Astrocyte of the cerebellum (primary cell): ENCODE measurements at places on chromosomes 1 and 21.

DNA sequence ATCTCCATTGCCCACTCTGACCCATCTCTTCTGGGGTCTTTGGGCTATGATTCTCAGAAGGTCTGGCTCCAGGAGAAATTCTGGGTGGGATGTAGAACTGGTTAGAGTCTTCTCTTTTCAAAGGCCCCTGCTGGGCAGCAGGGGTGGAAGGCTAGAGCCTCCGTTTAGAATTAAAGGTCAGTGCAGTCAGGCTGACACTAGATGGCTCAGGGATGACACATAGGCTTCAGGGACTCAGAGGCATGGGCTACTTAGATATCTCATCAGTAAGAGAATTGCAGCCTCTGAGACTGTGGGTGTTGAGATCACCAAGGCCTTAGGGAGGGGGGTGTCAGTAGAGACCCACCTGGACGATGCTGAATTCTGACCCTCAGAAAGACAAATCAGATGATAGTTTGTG is 12.6 kb upstream of the PPM1J start:
- no peak for DNase-seq

DNA sequence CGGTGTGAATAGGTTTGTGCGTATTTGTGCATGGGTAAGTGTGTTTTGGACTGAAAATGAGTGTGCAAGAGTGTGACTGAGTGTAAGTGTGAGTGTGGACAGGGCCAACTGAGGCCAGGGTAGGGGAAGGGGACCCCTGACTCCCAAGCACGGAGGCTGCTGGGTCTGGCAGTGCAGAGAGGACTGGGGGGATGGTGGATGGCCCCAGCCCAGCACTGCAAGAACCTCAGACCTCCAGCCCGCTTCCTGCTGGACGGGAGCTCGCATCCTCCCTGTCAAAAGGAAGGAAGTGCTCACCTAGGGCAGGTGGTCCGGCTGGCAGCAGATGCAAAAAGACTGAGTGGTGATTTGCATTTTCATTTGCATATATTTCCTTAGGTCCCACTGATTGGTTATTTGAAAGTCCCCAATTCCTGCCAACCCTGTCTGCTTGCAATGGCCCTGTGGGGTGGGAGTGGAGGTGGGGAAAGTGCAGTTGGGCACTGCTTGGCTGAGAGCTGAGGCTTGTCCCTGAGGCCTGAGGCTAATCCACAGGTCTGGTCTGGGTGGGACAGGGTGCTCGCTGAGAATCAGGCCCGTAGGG is 42.8 kb upstream of the CASZ1 start:
- DNase-seq, result no peak

GRCh38 chr1:201582705-201583442 is 43.9 kb downstream of the NAV1 start:
- no peak for DNase-seq

DNA sequence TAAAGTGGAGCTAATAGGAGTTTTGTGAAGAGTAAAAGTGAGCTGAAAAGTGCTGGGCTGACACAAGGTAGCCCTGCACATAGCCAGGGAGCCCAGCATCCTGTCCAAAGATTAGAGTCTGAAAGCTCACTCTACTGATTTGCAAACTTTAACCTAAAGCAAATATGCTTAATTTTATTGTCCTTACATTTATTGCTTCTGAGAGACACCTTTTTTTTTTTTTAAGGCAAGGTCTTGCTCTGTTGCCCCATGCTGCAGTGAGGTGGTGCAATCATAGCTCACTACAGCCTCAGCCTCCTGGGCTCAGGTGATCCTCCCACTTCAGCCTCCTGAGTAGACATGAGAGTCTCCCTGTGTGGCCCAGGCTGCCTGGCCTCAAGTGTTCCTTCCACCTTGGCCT is 16.5 kb downstream of the MGST3 start:
- DNase-seq, result no peak

- DNase-seq, result no peak
Observed at GRCh38 chr1:33814166-33814565, 49.7 kb upstream of the HMGB4 start.

DNA sequence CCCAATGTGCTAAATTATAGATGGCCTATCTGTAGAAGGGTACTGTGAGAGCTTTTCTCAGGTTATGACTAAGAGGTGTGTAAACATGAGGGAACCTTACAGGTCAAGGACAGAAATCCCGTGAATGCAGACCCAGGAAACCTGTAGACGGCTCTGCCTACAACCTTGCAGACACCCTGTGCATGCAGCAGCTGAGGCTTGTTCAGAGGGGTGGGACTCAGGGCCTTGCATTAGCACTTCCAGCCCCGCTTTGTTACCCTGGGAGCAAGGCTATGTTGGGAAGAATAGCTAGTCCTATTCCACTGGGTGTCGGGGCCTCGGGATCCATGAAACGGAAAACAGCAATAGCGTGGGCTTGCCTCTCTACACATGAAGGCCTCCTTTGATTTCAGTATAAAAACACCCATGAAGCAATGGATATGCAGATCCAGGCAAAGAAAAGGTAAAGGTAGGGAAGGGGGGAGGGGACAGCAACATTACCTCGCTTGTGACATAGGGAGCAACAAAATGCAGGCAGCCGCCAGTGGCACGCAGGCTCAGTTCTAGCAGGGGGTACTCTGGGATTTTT is 9.5 kb upstream of the NDUFS5 start:
- DNase-seq, result no peak

DNA sequence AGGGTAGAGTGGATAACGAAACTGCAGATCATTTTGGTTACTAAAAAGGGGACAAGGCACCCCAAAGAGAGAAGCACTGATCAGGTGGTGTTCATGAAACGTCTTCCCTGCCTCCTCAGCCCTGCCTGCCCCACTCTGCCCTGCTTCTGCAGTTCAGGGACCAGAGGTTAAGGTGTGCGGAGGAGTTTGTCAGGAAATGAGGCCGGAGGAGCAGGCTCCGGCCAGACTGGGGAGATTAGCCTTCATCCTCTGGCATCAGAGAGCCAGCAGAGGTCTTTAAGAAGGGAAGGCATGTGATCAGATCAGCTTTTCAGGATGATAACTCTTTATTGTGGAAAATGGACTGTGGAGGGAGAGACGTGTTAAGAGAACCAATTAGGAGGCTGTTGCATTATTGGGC is 291.9 kb upstream of the NR5A2 start:
- DNase-seq, result no peak

DNA sequence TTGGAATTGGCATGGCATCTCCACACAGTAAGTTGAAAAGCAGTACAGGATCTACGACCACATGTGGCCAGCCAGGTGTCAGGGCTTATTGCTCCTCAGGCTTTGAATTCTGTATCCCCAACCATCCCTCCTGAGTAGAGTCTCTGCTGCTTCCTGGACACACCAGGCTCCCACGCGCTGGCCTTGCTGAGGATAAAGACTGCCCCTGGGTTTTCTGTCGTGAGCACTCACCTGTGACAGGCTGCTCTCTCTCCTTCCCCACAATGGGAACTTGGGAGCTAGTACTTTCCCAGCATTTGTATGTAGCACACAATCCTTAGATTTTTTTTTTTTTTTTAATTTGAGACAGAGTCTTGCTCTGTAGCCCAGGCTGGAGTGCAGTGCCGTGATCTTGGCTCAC is 33.6 kb downstream of the PBX1 start:
- DNase-seq, result no peak

GRCh38 chr1:216836316-216836715 is 113.1 kb upstream of the ESRRG start:
- DNase-seq, result no peak

GRCh38 chr1:69739251-69739605 is 171.5 kb downstream of the LRRC7 start:
- peak; percentile 55 for DNase-seq

- no peak for DNase-seq
Observed at GRCh38 chr1:246364415-246364941, 142.6 kb downstream of the SMYD3 start.

DNA sequence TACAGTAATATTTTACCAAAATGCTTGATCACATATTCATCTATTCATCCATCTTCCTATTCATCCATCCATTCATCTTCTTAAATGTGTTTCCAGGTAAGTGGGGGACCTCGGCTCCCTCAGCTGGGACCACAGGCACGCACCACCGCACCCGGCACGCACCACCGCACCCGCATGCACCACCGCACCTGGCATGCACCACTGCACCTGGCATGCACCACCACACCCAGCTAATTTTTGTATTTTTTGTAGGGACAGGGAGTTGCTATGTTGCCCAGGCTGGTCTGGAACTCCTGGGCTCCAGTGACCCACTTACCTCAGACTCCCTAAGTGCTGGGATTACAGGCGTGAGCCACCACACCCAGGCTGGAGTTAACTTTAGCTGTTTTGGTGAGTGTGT is 21.2 kb downstream of the ACTRT2 start:
- no peak for DNase-seq

- no peak for DNase-seq
Observed at GRCh38 chr1:244273262-244273844, 178.4 kb downstream of the ADSS2 start.

DNA sequence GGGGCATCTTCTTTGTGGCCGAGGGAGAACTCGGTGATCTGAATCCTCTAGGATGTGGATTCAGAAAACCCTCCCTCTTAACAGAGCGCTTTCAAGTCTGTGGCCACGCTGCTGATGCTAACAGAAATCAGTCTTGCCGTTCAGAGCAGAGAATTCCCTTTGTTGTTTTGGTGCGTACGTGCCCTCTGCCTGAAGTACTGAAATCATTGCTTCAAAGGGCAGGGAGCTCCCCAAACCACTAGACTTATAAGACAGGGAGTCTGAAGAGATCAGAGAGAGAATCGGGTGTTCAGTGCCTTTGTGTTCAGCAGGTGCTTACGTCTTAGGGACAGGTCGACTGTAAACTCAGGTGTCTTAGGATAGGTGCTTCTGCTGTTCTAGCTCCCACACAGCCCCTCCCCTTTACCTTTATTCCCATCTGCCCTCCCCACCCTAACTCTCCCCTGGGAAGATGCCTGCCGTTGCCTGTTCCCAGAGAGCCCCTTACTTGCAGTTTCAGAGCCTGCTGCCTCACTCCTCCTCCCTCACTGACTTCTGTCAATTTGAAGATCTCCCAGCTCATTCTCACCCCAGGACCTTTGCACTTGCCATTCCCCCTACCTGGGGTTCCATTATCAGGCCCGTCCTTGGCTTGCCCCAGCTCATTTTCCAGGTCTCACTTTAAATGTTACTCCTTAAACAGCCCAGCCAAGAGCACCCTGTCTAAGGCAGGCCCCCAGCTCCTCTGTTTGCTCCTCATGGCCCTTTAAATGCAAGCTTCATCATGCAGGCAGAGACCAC is 143.0 kb downstream of the CAMTA1 start:
- no peak for DNase-seq

GRCh38 chr1:245999697-246000637 is 507.1 kb downstream of the SMYD3 start:
- DNase-seq, result no peak

GRCh38 chr1:154207262-154207661 is 1.1 kb upstream of the CFAP141 start:
- no peak for DNase-seq

GRCh38 chr1:74333244-74333643 is 98.1 kb downstream of the TNNI3K start:
- no peak for DNase-seq

DNA sequence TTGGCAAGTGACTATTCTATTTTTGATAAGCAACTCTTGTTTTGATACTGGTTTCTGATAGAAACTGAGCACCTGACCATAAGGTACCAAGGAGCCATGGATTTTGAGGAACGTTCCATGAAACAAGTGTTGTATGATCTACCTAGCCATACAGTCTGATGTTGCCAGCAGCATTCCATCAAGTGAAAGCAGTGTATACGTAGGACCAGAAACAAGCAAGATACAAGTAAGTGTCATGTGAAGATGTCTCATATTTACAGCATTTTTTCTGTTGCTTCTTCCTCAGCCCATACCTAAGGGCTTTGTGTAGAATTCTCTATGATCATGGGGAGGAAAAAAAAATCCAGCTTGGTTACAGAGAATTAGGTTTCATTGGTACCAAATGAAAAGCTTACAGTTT is 55.6 kb upstream of the RABGAP1L start:
- no peak for DNase-seq

DNA sequence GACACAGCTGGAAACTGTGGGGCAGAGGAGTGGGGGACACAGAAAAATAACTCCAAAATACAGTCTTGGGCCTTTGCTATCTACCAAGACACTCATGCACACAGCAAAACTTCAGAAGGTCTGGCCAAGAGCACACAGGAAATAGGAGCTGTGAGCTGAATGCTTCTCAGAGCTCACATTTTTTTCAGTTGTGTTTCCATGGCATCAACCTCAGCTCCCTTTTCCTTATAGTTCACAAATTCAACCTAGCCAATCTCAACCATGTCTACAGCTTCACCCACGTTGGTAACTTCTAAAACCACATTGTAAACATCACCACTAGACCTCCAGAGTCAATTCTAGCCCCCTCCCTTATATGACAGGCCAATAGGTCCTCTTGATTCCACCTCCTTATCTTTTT is 19.6 kb upstream of the SYNJ1 start:
- no peak for DNase-seq

- no peak for DNase-seq
Observed at GRCh38 chr1:222124602-222125001, 382.7 kb upstream of the DUSP10 start.

- DNase-seq, result no peak
Observed at GRCh38 chr1:201069636-201070035, 42.6 kb downstream of the CACNA1S start.

GRCh38 chr1:12161324-12161661 is 5.5 kb upstream of the TNFRSF1B start:
- no peak for DNase-seq

- DNase-seq, result no peak
Observed at GRCh38 chr21:34795175-34795547, 126.4 kb downstream of the CLIC6 start.

DNA sequence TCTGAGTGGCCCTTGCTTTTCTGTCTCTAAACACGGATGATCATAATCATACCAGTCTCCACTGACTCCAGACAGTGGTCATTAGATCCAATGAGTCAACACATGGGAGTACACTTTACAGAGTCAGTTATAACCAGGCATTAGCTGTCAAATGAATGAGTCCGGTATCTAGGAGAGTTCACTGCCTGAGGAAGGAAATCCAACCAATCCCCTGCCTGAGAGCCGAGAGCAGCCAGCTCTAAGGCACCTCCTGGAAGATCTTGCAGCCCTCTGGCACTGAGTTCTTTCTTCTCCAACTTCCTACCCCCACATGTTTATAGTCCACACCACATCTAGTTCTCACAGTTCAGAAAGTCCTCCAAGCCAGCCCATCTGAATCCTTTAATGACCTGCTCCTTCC is 29.4 kb upstream of the RBM15 start:
- DNase-seq, result no peak

DNA sequence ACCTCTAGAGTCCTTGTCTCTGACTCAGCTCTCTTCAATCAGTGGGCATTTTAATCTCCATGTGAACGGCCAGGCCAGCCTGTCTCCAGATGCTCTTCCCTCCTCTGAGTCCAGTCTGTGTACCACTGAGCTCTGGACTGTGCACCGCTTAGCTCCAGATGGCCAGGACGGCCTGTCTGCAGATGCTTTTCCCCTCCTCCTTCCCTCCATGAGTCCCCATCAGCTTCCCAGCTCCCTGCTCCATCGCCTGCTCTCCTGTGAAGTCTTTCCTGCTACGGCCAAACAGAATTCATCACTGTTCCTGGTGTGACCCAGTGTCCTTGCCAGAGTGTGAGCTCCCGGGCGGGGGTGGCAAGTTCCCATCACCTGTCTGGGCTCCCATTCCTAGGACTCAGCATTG is 42.0 kb downstream of the STUM start:
- no peak for DNase-seq
